Stimulated activated CD4-positive, alpha-beta T cell treated with anti-CD3 and anti-CD28 coated beads, Interleukin-4, amount 100 ng/mL, for 4 hours (primary cell): ENCODE measurements at places on chromosomes 13 and 19.

DNA sequence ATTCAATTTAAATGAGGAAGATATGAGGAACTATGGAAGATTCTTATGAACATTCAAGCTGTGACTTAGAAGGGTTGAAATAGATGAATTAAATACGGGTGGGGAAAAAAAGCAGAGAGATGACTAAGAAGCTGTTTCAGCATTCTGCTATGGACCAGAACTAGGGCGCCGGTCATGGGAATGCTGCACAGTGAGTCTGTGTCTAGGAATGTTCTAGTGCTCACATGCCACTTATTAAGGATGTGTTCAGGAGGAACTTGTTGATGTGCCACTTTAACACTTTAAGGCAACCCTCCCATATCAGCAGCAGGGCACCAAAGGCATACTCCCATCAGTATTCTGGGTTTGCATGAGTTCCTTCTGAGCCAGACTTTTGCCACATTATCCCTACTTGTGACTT is 152.1 kb downstream of the POSTN start:
- DNase-seq: no peak

GRCh38 chr13:70814684-70815083 is 706.4 kb upstream of the KLHL1 start:
- DNase-seq: no peak

DNA sequence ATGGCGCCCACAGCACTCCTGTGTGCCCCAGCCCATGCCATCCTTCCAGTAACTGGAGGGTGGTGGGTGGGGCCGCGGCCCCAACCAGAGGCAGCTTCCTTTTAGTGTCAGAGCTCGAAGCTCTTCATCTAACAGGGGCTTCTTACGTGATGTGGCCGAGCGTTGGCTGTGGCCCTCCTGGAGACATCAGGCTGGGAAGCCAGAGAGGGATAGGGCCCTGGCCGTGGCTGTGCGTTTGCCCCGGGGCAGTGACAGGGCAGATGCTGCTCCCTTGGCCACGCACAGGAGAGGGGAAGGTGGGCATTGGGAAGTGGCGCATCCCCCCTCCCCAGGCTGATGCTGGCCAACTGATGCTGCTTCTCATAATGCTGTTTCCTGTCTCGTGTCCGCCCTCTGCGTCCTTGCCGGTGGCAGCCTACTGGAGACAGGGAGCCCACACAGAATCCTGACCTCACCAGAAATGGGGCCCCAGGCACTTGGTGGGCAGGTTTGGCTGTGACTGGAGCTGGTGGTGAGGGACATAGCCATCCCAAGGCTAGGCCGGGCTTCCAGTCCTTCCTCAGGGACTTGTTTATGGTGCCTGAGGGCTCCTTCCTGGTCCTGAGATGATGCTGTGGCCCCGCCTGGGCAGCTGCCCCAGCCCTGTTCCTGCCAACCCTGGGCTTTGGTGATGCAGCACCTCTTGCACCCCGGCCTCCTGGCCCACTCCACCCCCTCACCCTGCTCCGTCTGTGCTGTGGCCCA is 34.3 kb downstream of the ATP4B start:
- no peak for DNase-seq

GRCh38 chr19:941292-942132 is 15.7 kb downstream of the ARID3A start:
- no peak for DNase-seq
